Right ventricle myocardium inferior (tissue), 1 donor: ENCODE measurements at places on chromosomes 1 and 21. TPM values are rescaled to one million over a fixed set of nuclear protein-coding genes. Genes with fewer than 3 reads are reported as not detected.

The SPRR3 gene
- not detected for total RNA-seq

The LIN28A gene
- not detected for total RNA-seq

The SYCP1 gene
- total RNA-seq, result not detected

The SELL gene
- total RNA-seq, result 1.1 TPM

The SHE gene
- total RNA-seq, result 11.3 TPM

The PODN gene
- total RNA-seq, result 35.3 TPM

The OR2L5 gene
- total RNA-seq, result not detected

The IQCC gene
- 0.81 TPM for total RNA-seq

The PLA2G2D gene
- total RNA-seq, result not detected

The RNF220 gene
- 76.4 TPM for total RNA-seq

The C2CD4D gene
- not detected for total RNA-seq
